ENCODE measurements at places on chromosomes 12 and 14.

DNA sequence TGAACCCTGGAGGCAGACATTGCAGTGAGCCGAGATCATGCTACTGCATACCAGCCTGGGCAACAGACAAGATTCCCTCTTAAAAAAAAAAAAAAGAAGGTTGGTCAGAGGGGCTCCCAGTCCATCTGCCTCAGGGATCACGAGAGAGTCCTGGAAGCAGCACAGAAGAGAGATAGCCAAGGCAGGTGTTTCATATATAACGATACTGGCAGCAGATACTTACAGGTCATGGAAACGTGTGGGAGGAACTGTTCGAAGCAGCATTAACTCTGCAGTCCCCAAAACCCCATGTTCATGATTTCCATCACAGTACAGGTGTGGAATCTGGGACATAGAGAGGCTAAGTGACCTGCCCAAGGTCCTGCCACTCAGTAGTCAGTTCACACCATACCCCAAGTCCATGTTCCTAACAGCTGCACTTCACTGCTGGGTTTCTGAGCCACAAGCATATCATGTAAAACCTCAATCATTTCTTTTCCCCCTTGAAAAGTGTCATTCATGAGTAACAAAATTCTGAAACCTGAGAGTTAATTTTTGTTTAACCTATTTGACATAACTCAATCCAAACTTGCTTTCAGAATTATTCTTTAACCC lies 16.7 kb downstream of the CDK2AP1 start:
- no peak for DNase-seq

DNA sequence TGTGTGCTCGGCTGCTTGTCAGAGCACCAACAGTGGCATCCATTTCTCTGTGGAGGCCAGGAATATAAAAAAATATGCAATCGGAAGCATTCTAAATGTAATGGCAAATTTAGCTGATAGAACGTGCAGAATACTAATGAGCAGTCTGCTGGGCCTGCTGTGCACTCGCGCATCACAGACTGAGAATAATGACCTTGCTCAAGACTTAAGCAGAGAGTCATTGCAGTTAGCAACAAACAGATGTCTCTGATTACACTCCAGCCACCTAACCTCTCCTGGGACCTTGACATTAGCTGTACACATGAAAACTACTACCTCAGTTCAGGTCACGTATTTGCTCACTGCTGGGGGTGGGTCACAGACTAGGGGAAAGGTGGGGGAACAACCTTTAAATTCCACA lies 269.2 kb upstream of the DAAM1 start:
- DNase-seq, result peak; percentile 95

DNA sequence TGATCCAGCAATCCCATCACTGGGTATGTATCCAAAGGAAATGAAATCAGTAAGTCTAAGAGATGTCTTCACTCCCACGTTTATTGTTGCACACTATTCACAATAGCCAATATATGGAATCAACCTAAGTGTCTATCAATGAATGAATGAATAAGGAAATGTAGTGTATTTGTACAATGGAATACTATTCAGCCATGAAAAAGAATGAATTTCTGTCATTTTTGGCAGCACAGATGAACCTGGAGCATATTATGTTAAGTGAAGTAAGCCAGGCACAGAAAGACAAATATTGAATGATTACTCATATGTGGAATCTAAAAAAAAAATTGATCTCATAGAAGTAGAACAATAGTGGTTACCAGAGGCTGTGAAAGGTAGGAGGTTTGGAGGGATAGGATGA lies 30.6 kb upstream of the RFX4 start:
- DNase-seq, result no peak

GRCh38 chr12:112611908-112612307 lies 179.6 kb upstream of the RPH3A start:
- DNase-seq, result no peak

- DNase-seq, result no peak
Observed at GRCh38 chr14:29320286-29320685, 553.7 kb downstream of the FOXG1 start.

GRCh38 chr14:91873471-91874415 lies 6.4 kb upstream of the TC2N start:
- no peak for DNase-seq

DNA sequence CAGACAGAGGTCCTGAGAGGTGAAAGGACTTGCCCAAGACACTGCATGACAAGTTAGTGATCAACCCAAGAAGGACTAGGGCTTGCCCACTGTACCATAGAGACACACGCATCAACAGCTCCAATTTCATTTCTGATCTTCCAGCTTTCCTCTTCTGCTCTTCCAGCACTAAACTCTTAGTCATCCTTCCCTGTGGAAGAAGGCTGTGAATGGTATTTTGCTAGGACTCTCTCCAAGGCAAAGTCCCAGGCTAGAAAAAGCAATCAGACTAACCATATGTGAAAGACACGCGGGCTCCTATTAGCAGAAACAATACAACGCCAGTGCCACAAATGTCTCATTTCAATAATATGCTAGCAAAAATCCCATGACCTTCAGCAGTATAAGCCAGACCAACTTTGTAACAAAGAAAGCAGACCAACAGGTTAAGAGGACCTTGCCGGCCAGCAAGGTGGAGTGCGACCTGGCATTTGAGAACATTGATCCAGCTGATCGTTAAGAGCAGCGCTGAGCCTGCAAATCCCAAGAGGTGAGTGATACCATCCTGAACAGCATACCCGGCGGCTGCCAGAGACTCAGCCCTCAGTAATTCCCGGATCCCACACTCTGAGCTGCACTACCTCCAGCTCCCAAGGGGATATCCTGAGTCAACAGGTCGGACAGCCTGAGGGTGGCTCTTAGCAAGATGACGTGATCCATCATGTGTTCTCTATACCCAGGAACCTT lies 132.5 kb downstream of the FOXN3 start:
- DNase-seq, result peak; percentile 59

GRCh38 chr12:66268562-66268961 lies 33.7 kb upstream of the HELB start:
- no peak for DNase-seq

GRCh38 chr12:119182701-119183493 lies 4.2 kb downstream of the HSPB8 start:
- no peak for DNase-seq

GRCh38 chr14:77786148-77786547 lies 13.8 kb upstream of the ADCK1 start:
- DNase-seq, result no peak

DNA sequence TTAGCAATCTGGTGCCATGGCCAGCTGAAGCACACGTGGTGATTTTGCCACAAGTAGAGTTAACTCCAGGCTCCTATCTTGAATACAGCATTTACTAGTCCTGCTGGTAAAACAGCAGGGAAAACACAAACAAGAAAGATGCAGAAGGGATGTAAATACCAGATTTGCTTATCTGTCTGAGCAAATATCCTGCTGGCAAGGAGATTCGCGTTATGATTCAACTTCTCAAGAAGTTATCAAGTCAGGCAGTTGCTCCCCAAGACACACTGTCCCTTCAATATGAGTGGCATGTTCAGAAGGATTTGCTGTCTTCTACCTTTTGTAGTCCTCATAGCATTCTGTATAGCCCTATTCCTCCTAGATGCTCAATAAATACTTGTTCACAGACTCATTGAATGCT lies 171.2 kb upstream of the EGLN3 start:
- no peak for DNase-seq

GRCh38 chr12:1719139-1719538 lies 28.3 kb downstream of the ADIPOR2 start:
- DNase-seq, result no peak

DNA sequence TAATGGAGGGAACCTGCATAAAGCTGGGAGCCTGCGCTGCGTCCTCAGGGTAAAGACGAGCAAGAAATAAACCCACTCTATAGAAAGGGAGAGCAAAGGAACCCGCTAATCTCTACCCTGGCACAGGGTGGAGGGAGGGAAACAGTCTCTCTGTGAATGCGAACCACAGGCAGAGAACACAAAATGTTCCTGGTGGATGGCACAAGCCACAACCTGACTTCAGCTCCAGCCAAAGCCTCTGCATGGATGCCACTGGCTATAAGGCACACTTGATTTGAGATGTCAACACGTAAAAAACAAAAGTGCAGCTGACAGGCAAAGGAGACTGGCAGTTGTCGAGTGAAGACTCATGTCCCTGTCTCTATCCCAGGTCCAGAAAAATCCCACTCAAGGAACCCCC lies 32.4 kb downstream of the CHGA start:
- DNase-seq, result no peak

- DNase-seq, result no peak
Observed at GRCh38 chr12:31206038-31206670, 119.8 kb downstream of the SINHCAF start.

- DNase-seq, result no peak
Observed at GRCh38 chr12:6306151-6306550, 4.3 kb upstream of the PLEKHG6 start.

DNA sequence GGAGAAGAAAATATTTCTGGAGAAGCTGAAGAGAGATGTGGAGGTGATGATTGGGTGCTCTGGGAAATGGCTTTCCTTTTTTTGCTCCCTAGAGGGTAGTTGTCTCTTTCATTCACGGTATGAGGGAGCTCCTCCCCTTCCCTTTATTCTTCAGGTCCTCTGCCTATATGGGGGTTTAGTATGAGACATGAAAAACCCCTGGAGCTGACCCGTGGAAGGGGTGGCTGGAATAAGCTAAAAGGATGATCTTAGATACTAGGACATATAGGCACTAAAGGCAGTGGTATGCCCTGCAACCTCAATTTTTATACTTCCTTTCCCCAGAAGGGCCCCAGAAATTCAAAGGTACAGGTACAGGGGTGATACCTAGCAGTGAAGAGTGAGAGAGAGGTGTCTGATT lies 4.2 kb upstream of the DTX3 start:
- DNase-seq, result no peak

DNA sequence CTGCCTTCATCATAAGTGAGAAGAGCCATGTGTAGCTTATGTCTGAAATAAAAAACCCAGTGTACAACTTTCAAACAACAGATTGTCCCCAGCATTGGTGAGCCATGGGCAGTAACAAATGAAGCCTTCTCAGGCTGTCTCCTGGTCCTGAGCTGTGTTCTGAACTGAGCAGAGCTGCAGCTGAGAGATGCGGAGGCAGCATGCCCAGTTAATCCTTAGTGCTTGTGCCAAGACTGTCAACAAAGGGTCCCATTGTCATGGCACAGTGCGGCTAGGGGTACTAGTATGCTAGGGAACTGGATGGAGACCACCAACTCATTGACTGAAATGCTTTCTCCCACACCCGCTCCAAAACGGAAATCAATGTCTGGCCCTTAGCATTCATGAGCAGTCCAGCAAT lies 154.3 kb downstream of the RMST start:
- DNase-seq, result no peak

DNA sequence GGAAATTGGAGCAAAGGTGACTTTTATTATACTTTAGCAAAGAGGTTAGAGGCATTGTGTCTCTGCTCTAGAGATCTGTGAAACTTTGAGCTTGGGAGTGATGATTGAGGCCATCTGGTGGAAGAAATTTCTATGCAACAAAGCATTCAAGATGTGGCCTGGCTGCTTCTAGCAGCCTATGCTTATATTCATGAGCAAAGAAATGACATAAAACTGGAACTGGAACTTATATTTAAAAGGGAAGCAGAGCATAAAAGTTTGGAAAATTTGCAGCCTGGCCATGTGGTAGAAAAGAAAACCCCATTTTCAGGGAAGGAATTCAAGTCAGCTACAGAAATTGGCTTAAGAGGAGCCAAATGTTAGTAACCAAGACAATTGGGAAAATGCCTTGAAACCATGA lies 70.4 kb downstream of the SDR9C7 start:
- DNase-seq, result no peak

GRCh38 chr14:100088226-100088625 lies 23.0 kb downstream of the EVL start:
- no peak for DNase-seq

- DNase-seq, result no peak
Observed at GRCh38 chr12:9692909-9693308, 23.4 kb downstream of the CLEC2D start.

DNA sequence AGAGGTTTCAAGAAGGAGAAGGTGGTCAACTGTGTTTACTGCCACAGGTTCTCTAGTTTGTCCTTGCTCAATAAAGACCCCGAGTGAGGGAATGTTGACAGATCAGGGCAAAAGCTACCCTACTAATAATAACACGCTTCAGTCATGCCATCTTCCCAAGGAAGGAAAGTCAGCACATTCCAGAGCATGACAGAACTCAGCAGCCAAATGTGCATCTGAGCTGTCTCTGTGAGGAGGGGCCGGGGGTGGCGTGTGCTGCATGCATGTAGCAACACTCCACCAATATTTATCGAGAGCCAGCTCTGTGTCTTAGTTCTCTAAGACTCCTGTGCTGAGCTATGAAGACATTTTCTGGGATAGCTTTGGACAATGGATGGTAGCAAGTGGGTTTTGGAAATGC lies 260.4 kb downstream of the DPF3 start:
- DNase-seq, result no peak

- DNase-seq, result no peak
Observed at GRCh38 chr14:68556253-68556652, 236.6 kb downstream of the ZFP36L1 start.

GRCh38 chr12:107580750-107581618 lies 104.6 kb upstream of the PWP1 start:
- DNase-seq, result no peak

DNA sequence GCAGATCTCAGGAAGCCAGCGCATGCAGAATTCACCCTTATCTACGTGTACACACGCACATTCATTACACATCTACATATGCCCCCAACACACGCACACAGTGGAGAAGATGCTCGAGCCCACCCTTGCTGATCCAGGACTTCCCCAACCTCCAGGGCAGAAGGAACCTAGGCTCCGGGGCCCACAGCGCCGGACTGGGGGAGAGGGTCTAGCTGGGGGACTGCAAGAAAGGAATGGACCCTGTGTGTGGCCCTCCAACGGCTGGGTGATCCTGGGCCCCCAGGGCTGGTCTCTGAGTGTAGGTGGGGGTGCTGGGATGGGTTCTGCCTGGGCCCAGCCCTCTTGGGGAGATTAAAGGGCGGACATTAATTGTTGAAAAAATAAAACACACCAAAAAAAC lies 128.1 kb upstream of the C14orf180 start:
- DNase-seq, result no peak

DNA sequence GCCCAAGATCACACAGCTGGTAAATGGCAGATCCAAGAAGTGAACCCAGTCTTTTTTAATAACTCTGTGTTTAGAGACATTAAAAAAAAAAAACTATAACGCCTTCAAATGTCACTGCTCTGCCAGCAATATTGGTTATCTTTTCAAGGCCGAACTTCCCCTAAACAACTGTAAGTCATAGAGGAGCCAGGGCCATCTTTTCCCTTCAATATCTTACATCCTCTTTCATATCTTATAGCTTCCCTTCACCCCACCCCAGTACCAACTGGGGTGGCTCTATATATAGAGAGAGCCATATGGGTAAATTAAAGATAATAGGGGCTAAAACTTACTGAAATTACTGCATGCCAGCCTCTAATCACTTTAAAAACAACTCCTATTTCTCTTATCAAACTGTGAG lies 100.2 kb downstream of the STAB2 start:
- DNase-seq, result no peak

- no peak for DNase-seq
Observed at GRCh38 chr12:120159509-120160237, 34.8 kb downstream of the GCN1 start.

GRCh38 chr12:66653796-66654195 lies 25.1 kb downstream of the GRIP1 start:
- DNase-seq, result no peak

GRCh38 chr14:67358924-67359774 lies 455 bp downstream of the ATP6V1D start:
- peak; percentile 32 for DNase-seq
